ENCODE measurements at places on chromosomes 7 and 10.

GRCh38 chr10:7593063-7593462 lies 73.7 kb downstream of the ITIH5 start:
- no peak for DNase-seq

DNA sequence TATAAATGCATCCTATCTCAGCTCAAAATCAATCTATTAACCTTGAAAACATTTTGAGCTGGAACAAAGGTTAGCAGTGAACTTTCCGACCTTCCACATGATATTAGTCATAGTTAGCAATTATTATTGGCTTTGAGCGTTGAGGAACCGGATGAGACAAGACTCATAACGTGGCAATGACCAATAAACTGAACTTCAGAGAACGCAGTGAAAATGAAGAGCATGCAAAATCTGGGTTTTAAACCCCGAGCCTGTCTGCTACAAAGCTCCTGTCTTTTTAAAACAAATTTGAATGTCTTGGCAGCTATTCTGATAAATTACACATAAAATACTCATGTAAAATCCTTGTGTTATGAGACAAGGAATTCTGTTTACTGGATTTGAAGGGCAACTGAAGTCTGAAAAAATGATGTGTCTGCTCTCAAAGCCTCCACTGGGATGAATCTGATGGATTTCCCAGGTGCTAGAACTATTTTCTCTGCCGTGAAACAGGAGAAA lies 74.7 kb upstream of the ITGB1 start:
- no peak for DNase-seq

- no peak for DNase-seq
Measured at GRCh38 chr10:74418285-74418872, 267.4 kb downstream of the ADK start.

- no peak for DNase-seq
Measured at GRCh38 chr7:68125168-68125567, 1128.5 kb downstream of the TYW1 start.

- DNase-seq: peak; percentile 65
Measured at GRCh38 chr10:103451831-103452505, at the start of gene CALHM2. Gene CALHM2, minus strand, starts transcription at chr10:103452370. Its CDS starts 2,429 bp downstream, at chr10:103449941.

DNA sequence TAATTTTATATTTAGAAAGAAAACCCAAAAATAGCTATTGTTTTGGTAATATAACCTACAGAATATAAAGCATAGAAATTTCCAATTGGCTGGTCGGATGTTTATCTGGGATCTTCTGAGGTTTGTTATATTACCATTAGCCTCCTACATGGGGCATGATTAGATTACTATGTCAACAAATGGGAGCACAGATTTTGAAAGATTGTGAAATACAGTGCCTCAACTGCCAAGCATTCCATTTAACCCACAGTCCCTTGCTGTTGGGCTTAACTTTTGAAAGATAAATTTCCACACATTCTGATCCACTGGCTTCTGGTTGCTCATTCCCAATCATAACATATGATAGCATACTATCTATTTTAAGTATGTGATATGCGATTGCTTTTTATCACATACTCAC lies 455.4 kb upstream of the C7orf33 start:
- DNase-seq: no peak

DNA sequence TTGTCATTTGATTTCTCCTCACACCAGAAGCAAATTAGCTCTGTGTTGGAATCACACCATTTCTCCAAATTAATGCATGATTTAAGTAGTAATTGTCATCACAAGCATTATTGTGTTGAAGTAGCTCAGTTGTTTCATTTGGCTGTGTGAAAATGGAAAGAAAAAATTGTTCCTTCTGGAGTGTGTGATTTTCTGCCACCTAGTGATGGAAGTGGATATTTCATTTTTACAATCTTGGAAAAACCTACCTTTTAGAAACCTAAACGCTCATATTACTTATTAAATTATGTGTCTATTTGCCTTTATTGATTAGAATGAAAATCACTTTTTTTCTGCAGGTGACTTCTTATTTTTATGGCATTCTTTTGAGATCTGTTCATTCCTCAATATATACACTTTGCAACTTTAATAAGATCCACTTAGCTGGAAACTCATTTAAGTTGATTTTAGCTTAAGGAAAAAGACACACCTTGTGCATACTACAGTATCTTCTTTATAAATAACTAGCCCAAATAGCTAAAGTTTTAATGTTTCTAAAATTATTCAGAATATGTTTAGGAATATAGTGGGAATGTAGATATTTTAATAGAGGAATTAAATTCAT lies 50.0 kb downstream of the SRI start:
- DNase-seq: no peak

DNA sequence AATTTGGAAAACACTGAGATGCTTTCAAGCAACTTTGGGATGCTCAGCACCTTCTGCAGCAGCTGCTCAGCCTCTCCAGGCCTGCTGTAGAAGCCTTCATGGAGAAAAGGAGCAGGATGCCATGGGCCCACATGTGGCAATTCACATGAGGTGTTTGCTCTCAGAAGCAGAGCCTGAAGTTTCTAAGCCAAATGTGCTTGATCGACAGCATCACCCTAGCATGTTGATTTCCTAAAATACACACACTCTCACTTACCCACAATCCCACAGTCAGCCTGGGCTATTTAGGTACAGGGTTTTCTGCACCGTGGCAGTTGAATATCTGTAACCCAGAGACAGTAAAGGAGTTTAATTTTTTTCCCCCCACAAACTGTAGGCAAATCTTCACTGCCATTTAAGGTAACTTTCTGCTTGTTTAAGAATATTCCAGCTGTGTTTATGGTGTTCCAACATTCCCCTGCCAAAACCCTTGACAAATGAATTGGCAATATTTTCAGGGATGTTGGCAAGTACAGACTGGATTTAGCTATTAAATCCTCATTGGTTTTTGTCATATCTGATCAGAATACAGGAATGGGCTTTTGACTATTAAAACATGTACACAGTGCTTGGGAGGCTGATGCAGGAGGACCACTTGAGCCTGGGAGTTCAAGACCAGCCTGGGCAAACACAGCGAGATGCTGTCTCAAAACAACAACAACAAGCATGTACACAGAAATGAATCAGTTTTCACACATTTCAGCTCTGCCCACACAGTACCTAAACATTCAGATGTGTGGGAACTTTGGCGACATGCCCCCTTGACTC lies 244.2 kb downstream of the CELF2 start:
- DNase-seq: no peak

- no peak for DNase-seq
Measured at GRCh38 chr7:96136600-96137239, 185.2 kb downstream of the SLC25A13 start.

DNA sequence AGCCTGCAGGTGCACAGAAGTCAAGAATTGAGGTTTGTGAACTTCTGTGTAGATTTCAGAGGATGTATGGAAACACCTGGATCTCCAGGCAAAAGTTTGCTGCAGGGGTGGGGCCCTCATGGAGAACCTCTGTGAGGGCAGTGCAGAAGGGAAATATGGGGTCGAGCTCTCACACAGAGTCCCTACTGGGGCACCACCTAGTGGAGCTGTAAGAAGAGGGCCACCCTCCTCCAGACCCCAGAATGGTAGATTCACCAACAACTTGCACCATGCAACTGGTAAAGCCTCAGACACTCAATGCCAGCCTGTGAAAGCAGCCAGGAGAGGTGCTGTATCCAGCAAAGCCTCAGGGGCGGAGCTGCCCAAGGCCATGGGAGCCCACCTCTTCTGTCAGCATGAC lies 205.8 kb downstream of the CCSER2 start:
- DNase-seq: no peak

- no peak for DNase-seq
Measured at GRCh38 chr7:56046721-56047445, 4.4 kb downstream of the PSPH start.

DNA sequence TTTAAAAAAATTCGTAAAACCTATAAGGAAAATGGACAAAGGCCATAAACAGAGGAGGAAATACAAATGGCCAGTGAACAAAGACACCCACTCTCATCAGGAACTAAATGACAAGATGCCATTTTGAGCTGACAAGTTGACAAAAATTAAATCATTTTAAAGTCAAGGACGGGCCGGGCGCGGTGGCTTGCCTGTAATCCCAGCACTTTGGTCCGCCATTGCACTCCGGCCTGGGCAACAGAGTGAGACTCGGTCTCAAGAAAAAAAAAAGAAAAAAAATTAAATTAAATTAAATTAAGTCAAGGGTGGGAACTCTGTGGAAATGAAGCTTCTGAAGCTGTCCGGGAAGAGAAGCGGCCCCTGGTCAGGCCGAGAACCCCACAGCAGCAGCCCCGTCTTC lies 1.2 kb upstream of the NOM1 start:
- DNase-seq: no peak

DNA sequence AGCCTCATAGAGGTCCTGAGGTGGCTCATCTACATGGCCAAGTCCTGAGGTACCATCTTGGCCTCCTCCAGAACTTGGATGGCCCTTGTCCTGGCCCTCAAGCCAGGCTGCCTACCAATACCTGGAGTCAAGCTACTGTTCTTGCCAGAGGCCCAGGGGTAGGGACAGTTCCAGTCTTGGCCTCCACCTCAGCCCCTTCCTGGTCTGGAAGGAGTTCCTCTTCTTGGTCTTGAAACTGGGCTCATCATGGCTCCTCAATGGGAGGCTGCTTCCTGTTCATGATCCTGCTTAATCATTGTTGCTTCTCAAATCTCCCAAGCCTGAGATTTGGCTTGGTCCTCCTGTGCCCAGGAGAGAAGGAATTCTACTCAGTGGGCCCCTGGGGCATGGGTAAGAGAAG lies 3.9 kb downstream of the HPS6 start:
- no peak for DNase-seq

DNA sequence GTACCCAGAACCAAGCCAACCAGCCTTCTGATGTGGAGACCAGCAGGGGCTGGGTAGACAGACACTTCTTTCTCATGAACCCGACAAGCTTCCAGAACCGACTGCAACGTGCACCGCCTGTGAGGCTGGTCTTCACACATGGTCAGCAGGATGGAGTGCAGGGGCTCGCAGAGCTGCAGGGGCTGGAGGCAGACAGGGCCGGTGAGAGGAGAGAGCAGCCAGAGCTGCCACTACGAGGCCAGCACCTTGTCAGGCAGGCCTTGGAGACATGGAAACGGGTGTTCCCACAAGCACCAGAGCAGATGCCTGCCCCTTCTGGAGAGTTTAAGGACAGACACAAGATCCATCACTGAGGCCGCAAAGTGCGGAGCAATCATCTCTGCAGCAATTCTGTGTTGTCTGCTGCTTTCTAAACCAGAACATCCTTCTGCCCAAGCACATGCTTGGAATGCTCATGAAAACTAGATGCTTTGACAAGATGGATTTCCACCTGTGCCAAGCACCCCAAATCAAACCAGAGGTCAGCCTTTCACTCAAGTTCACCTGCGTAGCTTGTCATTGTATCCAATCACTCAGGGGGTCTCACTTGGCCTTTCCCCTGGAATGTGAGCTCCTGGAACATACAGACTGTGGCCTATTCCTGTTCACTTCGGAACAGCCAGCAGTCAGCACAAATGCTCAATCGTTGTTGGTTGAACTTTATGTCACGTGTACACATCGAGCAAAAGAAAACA lies 32.2 kb downstream of the FRMPD2 start:
- no peak for DNase-seq

DNA sequence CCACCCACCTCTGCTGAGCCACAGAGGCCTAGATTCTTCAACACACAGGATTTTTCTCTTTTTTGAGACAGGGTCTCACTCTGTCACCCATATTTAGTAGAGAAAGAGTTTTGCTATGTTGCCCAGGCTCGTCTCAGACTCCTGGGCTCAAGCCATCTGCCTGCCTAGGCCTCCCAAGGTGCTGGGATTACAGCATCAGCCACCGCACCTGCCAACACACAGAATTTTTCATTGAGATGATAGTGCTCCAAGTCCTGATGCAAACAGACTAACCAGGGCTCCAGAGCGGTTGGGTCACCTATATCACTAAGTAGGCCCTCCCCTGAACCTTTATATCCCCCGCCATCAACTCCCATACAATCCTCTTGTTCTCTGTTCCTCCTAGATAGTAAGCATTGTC lies 24.4 kb upstream of the ADRB1 start:
- DNase-seq: no peak

- DNase-seq: no peak
Measured at GRCh38 chr10:46268076-46268881, 18.5 kb upstream of the ANTXRL start.

GRCh38 chr7:80070391-80070790 lies 64.2 kb upstream of the GNAI1 start:
- DNase-seq: no peak

DNA sequence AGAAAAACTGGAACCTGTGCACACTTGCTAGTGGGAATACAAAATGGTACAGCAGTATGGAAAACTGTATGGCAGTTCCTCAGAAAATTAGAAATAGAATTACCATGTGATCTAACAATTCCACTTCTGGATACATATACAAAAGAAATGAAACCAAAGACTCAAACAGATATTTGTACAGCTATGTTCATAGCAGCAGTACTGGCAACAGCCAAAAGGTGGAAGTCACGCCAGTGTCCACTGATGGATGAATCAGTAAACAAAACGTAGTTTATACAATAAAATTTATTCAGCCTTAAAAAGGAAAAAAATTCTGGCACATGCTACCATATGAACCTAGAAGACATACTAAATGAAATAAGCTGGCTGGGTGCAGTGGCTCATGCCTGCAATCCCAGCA lies 23.0 kb downstream of the IDE start:
- DNase-seq: no peak

DNA sequence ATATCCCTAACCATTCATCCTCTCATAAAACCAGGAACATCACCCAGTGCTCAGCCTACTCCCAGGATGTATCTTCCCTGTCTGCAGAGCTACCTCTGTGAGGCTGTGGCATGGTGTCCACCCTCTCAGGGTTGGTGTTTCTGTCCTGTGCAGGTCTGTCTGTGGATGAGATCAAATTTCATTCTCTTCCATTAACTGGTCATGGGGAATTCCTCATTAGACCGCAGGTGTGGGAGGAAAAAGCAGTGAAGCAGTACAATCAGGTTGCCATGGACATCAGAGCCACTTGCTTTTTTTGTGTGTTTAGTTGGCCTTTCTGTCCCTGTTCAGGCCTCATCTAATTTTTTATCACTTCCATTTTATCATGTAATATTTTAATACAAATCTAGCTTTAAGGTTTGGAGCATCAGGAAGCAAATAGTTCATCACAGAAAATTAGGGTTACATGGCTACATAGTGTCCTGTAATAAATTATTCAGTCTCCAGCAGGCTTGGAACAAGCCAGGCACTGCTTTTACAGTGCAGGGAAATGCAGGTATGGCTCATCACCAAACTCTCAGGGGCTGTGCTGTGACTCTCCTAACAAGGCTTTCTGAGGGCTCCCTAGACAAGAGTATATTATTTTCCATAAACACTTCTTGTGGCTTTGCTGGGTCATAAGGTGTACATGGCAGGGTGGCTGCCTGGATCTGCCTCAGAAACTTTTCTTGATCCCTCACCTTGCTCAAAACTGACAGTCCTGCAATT lies 594.9 kb upstream of the IGFBP3 start:
- peak; percentile 7 for DNase-seq
